AG04450 (cell line): ENCODE measurements at places on chromosomes 2 and 18. TPM values are rescaled to one million over a fixed set of nuclear protein-coding genes. Genes with fewer than 3 reads are reported as not detected.

GNLY gene
- not detected in 2 replicates for polyA plus RNA-seq

ESCO1 gene
- 5.6 and 8.9 TPM in 2 replicates for polyA plus RNA-seq

CAPN14 gene
- polyA plus RNA-seq: 0.09 TPM in 2 replicates

TEX44 gene
- not detected in 2 replicates for polyA plus RNA-seq

PPP3R1 gene
- polyA plus RNA-seq: 21.2 and 24.9 TPM in 2 replicates

IL1R2 gene
- 0.35 and 0.41 TPM in 2 replicates for polyA plus RNA-seq

NAT8 gene
- not detected in 2 replicates for polyA plus RNA-seq

COLEC12 gene
- 10.4 and 10.9 TPM in 2 replicates for polyA plus RNA-seq

SLC30A3 gene
- polyA plus RNA-seq: 0.04 and 0.07 TPM in 2 replicates

- DNase-seq: no peak
Observed at GRCh38 chr18:78364388-78364960, 615.1 kb upstream of the SALL3 start.

DNA sequence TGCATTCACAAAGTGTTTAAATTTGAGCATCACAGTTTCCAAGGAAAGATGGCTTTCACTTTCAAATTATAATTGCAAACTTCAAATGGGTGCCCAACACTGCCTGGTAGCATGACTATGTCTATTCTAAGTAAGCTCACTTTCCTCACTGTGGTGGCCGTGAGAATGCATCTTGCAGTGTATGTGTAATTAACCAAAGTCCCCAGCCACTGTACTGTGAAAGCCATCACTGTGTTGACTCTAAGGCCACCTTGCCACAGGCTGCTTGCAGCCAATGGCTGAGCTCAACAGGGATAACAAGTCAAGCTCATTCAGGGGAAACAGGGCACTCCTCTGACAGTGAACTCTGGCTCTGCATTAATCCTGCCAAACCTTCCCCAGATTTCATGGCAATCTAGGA lies 43.3 kb upstream of the LGALSL start:
- DNase-seq: no peak

GRCh38 chr2:85397925-85398331 lies 12.2 kb downstream of the CAPG start:
- DNase-seq: no peak

GRCh38 chr2:22957446-22957845 lies 427.5 kb upstream of the KLHL29 start:
- no peak for DNase-seq

DNA sequence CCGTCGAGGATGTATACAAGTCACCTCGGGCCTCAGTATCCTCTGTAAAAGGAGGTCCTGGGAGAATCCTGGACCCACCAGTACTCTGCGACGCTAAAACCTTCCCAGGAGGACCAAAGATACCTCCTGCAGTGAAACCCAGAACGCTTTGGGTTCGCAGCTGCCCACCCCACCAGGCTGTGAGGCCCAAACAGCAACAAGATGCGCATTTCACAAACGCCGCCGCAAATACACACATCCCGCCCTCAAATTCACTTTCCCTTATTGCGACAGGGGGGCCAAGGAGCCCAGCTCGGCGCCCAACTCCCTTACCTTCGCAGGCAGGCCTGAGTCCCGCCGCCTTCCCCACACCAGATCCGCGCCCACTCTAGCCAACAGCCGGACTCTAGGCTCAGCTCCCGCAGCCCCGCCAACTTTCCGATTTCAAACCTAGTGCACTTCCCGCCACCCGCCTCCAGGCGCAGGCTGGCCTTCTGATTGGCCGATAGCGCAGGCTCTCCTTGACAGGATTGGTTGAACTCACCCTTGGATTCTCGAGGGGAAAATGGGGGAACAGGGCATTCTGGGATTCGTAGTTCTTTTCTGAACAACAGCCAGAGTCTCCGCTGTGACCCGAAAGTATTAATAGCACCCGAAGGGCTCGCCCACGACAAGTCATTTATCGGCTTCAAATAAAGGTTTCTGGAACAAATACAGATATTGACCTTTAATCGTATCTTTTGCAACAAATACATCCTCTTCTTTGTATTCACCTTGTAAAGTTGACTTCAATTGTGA lies at the start of gene SPC25:
Gene SPC25 (minus strand): TSS at position 425 of the 777 bp plus-strand sequence. CDS start 911 bp downstream, outside the sequence.
- peak; percentile 66 for DNase-seq

GRCh38 chr18:80109676-80110078 lies 615 bp downstream of the ADNP2 start:
- no peak for DNase-seq

DNA sequence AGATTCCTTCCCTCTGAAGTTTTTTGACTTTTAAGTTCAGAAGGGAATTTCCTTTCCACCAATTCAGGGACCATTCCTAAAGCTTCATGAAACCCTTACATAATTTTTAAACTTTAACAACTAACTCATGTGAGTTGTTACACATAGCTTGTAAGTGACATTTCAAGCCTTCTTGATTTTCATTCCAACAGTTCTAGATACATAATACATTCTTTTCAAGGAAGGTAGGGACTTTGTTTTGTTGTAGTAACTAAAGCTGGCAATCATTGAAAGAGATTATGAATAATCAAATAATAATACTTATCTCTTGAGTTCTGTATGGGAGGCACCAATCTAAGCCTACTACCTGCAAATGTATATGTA lies 45.4 kb downstream of the SETBP1 start:
- DNase-seq: no peak

DNA sequence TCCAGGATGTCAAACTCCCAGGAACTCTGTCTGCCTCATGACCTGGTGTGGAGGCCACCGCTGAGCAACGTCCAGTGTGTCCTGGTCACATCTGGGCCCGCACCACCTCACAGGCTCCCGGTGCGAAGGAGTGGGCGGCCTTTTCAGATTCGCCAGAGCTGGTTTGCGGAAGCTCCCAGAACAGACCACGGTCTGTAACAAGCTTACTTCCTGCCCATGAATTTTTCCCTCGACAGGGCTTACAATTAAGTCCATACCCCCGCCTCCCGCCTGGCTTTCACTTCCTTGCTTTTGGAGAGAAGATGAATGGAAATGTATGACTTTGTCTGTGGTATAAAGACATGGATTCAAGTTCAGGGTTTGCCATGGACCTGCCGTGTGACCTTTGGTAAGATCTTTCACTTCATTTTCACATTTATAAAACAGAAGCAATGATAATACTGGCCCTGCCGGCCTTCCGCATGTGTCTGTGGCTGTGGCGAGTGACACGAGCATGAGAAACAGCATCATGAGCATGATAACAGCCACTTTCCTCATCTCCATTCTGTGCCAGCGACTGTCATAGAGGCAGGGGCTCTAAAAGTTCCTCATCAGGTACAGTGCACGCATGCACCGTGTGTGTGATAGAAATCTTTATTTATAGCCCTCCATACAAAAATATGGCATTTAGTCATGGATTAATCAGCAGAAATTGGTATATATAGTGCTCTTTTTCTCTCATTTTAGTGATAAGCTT lies 31.0 kb upstream of the KCNF1 start:
- DNase-seq: no peak

- DNase-seq: no peak
Observed at GRCh38 chr2:178514664-178515063, 34.4 kb downstream of the PLEKHA3 start.

DNA sequence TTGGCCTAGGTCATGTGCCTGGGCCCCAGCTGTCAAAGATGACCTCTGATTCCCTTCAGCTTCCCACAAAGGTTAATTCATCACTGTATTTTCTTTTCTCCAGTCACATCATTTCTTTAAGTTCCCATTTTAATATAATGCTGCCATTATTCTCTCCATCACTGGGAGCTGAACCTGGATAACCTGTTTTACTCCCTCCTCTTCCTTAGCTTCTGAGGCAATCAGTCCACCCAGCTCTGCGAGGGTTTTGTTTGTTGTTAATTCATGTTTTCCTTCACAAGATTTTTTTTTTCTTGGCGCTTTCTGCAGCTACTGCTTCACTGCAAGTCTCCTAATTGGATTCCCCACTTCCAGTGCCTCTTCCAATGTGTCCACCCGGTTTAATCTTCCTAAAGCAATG lies 5.1 kb upstream of the EML4 start:
- no peak for DNase-seq

DNA sequence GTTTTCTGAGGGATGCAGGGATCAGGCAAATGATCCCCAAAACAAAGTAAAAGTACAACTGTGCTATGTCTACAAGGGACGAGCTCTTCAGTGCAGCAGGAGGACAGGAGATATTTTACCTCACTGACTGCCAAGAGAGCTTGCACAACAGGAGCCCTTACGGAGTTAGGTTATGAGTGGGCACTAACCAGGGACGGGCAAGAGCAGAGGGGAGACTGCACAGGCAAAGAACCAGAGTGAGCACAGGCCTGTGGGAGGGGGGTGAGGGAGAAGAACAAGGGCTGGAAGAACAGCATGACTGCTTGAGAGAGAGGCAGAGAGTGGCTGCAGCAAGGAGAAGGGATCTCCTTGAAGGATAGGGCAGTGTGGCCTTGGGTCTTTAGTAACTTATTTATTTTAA lies 101.1 kb upstream of the PID1 start:
- DNase-seq: no peak

GRCh38 chr2:158142568-158143332 lies 41.1 kb downstream of the UPP2 start:
- no peak for DNase-seq

GRCh38 chr2:121529439-121530211 lies 1.1 kb upstream of the RNU4ATAC start:
- DNase-seq: peak; percentile 20

- DNase-seq: no peak
Observed at GRCh38 chr2:128775217-128775913, 456.7 kb upstream of the HS6ST1 start.

- DNase-seq: no peak
Observed at GRCh38 chr2:98637401-98638147, 29.2 kb downstream of the UNC50 start.

- no peak for DNase-seq
Observed at GRCh38 chr18:44673256-44673880, 7.3 kb upstream of the SETBP1 start.

GRCh38 chr2:157442191-157442590 lies 1.7 kb downstream of the CYTIP start:
- no peak for DNase-seq

DNA sequence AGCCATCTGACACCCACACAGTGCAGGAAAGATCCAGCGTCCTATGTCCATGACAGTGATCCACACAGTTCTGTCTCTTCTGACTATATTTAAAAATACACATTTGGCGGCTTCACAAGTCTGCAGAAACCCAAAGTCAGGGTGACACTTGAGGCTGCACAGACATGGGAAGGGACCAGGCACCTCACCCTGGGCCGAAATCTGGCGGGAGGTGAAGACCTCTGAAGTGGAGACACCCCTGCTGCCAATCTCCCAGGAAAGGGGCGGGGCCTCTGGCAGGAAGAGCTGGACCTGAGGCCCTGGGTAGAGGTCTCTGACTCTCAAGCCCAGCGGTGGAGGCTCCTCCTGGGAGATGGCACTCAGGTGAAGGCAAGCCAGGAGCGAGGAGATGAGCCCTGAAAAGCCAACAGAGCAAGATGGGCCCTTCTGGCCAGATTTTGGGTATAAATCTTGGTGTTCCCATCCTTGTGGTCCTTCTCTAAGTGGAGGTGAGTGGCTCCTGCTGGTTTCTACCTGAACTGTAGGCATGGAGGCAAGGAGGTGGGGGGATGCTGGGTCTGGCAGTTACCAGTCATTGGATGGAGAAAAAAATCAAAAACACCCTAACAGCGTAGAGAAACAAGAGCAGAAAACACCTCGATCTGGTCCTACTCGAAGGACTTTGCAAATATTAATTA lies 248.4 kb downstream of the HDAC4 start:
- DNase-seq: no peak

DNA sequence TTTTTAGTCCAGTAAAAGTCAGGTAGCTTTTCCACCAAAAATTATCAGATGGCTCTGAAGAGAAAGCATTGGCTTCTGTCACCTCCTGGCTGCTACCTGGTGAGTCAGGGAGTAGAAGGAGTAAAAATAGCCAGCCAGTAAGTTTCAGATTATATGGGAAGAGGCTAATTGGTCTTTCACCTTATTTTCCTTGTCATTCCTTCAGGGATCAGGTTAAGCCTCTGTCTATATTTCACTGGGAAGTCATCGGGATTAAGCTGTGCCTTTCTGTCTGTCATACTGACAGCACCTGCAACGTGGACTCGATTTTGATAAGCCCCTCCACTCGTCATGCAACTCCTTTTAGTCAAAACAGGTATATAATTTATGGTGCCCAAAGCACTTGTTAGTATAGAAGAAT lies 380.7 kb upstream of the CELF4 start:
- no peak for DNase-seq

DNA sequence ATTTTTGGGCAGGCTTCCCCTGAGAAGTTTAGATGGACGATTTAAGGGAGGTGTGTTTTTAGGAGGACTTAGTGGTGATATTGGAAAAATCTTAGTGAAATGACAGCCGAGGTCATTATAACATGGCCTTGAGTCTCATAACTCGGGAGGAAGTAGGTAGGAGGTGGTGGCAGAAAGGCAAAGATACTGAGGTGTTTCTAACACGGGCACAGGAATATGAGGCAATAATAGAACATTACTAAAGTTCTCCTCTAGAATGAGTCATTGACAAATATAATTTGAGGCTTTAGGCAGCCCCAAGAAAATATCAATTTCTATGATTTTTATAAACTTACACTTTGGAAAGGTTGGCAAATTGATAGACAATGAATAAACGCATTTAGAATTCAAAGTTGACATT lies 146.1 kb upstream of the ZEB2 start:
- DNase-seq: no peak

- DNase-seq: no peak
Observed at GRCh38 chr2:189555232-189555631, 25.4 kb downstream of the SLC40A1 start.

- no peak for DNase-seq
Observed at GRCh38 chr2:212766921-212767320, 228.3 kb upstream of the ERBB4 start.
